Activated naive CD4-positive, alpha-beta T cell treated with anti-CD3 and anti-CD28 coated beads, Interleukin-2, amount 10 ng/mL, durations not matched to agents 7 days and 5 days (primary cell): ENCODE measurements at places on chromosomes 6 and 20.

DNA sequence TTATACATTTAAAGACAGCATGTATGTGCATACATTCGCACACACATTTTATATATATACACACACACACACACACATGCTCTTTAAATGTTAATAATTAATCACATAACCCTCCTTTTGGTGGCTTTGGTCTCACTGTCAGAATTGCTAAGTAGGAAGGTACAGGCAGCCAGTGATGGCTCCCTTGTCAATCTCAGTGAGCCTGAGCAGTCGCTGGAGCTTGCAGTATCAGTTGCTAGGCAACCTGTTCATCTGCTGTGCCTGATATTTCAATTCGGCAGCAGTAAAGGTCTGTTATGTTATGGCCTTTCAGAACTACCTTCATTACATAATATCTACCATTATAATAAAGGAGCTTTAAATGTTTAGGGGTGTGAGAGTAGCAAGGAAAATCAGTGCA, 374.3 kb downstream of the LMBRD1 start:
- DNase-seq, result no peak

DNA sequence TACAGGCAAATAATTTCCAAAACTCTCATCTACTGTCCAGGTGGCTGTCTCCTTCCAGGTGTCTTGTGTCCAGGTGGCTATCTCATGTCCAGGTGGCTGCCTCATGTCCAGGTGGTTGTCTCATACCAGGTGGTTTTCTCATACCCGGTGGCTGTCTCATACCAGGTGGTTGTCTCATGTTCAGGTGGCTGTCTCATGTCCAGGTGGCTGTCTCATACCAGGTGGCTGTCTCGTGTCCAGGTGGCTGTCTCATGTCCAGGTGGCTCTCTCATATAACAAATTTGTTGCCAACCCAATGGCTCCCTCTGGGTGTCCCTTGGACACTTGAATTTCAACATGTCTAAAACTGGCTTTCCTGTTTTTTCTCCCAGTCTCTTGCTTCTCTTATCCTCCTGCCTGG, 14.3 kb upstream of the SLC22A3 start:
- no peak for DNase-seq

DNA sequence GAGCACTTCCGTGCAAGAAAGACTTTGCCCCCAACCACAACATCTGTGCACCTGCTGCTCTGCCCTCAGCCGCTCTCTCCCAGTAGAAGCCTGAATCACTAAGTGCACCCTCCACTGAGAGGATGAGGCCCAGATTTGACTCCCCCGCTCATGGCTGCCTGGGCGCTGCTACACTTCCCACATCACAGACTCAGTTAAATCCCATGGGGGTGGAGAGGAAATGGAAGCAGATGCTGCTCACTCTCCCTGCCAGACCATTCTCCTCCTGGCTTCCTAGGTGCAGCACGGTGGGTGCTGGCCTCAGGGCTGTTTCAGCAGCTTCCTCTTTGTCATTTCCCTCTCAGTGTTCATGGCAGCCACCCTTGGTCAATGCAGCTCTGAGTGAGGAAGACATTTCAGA, 4.8 kb downstream of the CST5 start:
- DNase-seq, result no peak

DNA sequence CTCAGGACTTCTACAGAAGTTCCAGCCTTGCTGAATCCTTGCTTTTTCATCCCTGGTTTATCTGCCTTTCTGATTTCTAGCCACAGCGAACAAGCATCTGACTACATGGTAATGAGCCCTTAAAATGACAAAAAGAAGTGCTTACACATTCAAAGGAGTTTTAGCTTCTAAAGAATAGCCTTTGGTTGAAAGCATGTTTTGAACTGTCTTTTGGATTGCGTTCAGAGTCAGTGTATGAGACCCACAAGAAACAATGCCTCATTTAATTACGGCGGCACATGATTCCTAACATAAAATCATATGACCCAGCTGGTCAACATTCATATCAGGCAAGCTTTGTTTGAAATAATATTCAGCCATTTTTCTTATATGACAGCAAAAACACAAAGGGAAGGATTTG, 784.2 kb downstream of the KIF16B start:
- no peak for DNase-seq

DNA sequence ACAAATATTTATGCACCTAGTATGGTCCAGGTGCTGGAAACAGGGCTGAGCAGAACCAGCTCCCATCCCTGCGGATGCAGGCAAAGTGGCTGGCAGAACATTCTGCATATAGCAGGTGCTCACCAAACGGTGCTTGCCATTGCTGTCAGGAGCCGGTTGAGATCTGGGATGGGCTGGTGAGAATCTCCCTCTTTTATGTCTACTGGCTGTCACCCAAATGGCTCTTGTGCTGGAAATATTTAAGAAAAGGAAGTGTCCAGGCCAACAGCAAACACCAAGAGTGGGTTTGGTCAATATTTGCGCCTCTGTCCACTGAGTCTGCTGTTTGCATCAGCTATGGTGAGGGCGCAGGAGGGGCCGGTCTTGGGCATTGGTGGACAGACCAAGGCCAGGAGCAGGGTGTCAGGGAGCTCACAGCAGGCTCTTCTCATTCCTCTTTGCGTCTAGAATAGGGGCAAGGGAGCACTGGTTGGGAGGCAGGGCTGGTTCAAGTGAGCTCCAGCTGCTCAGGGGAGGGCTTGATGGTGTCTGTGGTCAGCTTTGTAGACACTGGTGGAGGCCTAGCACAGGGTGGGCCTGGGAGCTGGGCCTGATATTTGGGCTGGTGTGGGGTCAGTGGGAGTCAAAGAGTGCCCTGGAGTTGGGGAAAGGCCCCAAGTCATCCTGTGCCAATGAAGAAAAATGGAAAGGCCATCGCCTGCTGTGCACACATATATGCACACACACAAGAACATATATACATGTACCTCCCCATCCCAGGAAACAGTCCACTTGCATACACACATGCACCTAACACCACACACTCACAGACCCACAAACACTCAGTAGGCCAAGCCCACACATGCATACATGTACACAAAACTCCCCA, 1.4 kb upstream of the BPIFB2 start:
- DNase-seq, result no peak

- no peak for DNase-seq
Measured at GRCh38 chr6:45709781-45710220, 305.9 kb downstream of the CLIC5 start.

GRCh38 chr6:100175814-100176310, 181.8 kb upstream of the MCHR2 start:
- DNase-seq, result no peak

- DNase-seq, result peak; percentile 46
Measured at GRCh38 chr20:20360464-20360863, 7.4 kb upstream of the INSM1 start.

DNA sequence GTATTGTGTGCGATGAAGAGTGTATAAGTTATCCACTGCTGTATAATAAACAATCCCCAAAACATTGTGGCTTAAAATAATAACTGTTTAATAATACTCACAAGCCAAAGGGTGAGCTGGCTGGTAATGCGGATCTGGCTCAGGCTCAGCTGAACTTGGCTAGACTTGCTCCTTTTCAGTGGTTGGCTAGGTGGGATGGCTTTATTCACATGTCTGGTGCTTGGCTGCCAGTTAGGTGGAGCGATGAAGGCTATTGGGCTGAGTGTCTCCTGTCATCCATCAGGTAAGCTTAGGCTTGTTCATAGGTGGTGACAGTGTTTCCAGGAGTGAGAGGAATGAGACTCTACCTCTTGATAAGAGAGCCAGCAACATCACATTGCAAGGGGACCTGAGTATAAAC, 135.0 kb upstream of the ASCC3 start:
- no peak for DNase-seq

DNA sequence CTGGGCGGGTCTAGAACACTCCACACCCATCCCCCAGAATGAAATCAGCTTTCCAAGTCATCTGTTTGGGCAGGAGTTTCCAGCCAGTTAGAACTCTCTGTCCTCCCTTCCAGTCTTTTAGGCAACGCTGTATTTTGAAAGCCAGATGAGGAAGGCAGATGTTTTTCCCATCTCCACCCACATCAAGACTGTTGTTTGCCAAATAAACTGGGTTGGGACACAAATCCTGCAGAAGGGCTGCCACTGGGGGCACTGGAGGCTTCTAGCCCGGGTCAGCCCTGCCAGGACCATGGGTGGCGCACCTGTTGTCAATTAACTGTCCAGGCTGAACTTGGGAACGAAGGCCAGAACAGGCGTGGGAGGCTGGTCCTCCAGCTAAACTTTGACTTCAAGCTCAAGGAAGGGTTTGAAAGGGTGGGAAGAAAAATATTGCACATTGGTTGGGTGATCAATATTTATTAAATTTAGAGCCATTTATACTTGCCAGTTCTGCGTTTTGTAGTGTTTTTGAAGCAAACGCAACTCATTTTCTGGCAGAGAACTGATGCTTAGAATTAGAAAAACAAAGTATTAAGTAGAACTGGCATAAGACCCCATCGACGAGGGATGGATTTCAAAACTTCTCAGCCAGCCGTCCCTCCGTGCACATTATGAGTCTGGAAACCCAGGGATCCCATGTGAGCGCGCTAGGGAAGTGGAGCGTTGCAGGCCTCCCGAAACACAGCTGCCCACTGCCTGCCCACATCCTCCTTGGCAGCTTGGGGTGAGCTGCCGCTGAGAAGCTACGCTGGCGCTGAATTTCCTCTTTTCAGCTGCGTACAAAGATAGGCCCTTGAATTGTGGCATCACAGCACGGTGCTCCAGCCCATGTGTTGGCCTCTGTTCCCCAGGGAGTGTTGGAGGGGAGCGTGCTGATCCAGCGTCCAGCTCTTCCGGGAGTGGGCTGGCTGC, 297.4 kb downstream of the QKI start:
- no peak for DNase-seq

DNA sequence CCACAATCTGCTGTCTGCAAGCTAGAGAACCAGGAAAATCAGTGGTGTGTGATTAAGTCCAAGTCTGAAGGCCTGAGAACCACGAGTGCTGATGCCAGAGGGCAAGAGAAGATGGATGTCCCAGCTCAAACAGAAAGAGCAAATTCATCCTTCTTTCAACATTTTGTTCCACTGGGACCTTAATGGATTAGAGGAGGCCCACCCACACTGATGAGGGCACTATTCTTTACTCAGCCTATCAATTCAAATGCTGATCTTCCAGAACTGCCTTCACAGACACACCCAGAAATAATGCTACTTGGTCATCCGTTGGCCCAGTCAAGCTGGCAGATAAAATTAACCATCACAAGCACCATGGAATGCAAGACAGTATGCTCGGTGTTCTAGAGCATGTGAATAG, 226.6 kb upstream of the SASH1 start:
- DNase-seq, result no peak

DNA sequence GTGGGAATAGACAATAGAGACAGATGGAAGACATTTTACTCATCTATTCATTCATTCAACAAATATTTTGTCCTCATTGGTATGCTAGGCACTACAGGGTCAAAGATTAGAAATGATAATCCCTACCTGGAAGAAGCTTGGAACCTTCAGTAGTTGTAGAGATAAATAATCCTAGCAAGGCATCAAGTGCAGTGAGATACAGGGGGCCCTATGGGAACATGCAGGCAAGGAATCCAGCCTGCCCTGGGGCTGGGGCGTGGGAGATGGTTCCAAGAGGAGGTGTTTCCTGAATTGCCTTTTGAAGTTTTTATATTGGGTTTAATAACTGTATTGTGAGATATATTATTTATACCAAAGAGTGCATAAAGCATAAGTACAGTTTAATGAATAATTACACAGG, 64.5 kb downstream of the TRMT11 start:
- DNase-seq, result no peak

DNA sequence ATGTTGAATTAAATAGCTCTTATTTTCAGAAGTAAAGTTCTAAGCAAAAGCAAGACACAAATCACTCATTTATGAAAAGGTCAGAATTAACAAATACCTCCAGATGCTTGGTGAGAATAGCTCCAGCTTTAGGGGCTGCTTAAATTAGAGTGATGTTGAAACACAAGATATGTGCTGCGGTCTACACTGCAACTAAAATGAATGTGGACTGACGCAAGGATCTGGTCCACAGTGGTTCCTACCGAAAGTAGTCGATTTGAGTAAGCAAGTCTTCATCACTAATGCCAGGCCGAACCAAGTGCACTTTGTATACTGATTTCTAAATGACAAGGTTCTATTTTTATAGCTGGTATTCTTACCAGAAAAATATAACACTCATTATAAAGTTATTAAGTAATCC, 96.3 kb downstream of the PRDM1 start:
- DNase-seq, result no peak

DNA sequence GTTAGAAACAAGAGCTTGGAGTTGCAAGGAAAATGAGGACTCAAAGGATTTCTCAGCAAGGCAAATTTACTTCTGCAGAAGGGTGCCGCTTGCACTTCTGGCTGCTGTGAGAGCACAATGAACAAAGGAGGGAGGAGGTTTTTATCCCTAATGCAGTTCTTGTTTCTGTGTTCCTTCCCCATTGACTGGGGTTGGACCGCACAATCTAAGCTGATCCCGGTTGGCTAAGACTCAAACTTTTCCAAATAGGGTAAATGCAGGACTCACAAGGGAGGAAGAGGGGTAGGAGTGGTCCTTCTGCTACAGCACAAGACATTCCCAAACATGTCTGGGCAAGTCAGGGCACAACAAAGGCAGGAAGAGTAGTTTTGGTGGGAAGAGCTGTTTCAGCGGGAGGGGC, 249.6 kb upstream of the MOCS1 start:
- DNase-seq, result no peak

DNA sequence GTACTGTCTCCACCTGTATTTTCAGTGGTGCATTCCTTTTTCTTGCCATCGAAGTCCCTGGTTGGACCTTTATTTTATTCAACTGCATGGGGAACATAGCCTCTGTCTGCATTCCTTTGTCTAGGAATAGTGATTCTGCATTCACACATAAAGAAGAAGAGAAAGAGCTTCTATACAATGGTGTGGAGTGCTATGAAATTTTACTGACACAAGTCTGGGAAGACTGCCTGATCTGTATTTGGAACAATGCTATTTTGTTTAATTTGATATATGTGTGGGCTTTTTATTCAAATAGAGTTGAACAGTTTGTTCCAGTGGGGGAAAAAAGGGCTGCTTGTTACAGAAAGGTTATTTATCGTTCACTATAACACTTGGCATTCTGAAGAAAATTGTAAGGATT, 375.7 kb upstream of the POU3F2 start:
- no peak for DNase-seq

GRCh38 chr6:111763381-111763780, 109.9 kb downstream of the FYN start:
- DNase-seq, result no peak

DNA sequence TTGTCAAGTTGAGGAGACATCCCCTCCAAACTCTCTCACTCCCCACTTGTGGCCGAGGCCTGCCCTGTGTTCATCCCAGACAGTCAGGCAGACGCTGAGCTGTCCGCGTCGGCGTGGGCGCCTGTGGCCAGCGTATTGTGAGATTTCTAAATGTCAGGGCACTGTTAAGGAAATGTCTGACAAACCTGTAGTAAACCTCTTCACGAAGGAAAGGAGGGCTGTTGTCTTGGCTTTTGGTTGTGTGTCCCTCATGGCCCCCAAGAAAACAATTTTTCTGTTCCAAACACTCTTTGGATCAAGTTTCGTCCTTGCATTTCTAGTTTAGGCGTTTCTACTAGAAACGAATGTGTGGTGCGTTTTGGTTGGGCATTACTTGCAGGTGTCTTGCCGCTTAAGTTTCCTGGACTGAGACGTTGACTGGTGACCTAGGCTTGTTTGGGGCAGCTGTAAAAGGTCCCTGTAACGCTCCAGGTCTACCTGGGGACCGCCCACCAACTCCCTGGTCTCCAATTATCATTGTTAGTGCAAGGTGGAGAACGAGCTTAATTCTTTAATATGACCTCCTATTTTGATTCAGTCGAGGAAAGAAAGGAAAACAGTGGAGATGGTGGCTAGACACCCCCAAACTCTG, 8.7 kb upstream of the POU3F2 start:
- DNase-seq, result no peak
